ENCODE measurements at places on chromosomes 7 and 10. TPM values are rescaled to one million over a fixed set of nuclear protein-coding genes. Genes with fewer than 3 reads are reported as not detected.

Gene VPS26A
- total RNA-seq = 33.1 TPM

Gene TRIM4
- total RNA-seq = 7.1 TPM

Gene ASB10
- total RNA-seq = 35.4 TPM

Gene PIP4K2A
- total RNA-seq = 12.6 TPM

DNA sequence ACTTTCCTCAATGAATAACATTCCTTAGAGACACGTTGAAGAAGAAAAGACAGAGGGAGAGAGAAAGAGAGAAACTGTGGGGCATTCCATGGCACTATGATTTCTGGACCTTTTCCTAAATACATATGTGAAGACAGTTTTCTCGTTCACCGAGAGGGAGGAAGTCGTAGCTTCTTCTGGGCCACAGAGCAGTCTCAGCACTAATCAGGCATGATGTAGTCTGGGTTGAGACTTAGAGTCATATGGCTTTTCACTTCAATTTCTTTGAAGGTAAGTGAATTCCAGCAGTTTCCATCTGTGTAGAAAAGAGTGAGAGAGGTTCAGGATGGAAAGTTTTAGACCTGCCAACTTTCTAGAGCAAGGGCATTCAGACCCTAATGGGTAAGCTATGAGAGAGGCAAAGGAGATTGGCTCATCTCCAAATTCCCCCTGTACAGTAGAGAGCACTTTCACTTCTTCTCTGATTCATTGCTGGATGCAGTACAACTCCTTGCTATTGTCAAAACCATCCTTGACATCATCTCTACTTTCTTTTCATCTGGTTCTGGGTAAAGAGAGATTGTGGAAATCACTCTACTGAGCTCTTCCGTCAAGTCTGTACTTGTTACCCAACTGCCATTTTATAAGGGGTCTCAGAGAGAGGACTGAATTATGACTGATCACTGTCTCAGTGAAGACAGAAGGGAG lies 31.5 kb upstream of the OR9A4 start:
- no peak for DNase-seq

- DNase-seq = no peak
These were observed 162.1 kb downstream of the NRG3 start for GRCh38 chr10:82037076-82037475.

DNA sequence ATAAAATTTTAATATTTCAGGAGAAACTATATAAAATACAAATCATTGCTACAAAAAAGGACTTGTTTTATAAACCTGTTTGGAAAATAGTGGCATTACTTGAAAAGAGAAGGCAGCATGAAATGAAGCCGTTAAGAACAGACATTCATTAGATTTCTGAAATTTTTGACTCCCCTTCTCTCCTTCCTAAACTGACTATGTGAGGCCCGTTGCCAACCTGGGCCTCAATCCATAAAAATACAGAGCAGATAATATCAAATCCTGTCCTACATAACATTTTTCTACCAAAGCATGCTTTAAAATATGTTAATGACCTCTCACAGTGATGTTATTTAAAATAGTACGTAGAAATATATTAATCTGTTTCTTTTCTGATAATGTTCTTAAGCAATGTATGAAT lies 34.5 kb upstream of the ING3 start:
- no peak for DNase-seq

- DNase-seq = no peak
These were observed 1004.2 kb downstream of the GRID1 start for GRCh38 chr10:85362401-85362800.

DNA sequence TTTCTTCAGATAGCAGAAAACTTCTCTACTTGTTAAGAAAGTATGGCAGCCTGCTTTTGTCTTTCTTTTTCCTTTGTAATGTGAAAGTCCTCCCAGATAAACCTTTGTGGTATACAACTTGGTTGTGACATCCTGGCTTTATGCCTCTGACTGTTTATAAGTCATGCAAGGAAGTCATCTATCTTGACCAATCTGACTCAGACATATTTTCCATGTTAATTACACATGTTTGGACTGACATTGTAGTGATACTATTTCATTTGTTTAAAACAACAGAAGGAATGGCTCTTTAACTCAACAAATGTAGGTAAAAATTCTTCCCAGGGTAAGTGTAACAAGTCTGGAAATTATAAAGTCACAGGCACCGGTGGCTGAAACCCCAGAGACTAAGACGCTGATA lies 341.6 kb upstream of the MEOX2 start:
- DNase-seq = no peak

- DNase-seq = no peak
These were observed 685 bp downstream of the CASP2 start for GRCh38 chr7:143288836-143289235.

Measured in left ventricle myocardium inferior (tissue), 1 donor.